ENCODE measurements at places on chromosomes 4 and X.

GRCh38 chr4:38091636-38092035 is 131.4 kb downstream of the PTTG2 start:
- no peak overlapping the region for H3K27ac ChIP-seq
- no peak for DNase-seq
- peaks cover 3% of the 10 kb centered on the region for H3K36me3 ChIP-seq

DNA sequence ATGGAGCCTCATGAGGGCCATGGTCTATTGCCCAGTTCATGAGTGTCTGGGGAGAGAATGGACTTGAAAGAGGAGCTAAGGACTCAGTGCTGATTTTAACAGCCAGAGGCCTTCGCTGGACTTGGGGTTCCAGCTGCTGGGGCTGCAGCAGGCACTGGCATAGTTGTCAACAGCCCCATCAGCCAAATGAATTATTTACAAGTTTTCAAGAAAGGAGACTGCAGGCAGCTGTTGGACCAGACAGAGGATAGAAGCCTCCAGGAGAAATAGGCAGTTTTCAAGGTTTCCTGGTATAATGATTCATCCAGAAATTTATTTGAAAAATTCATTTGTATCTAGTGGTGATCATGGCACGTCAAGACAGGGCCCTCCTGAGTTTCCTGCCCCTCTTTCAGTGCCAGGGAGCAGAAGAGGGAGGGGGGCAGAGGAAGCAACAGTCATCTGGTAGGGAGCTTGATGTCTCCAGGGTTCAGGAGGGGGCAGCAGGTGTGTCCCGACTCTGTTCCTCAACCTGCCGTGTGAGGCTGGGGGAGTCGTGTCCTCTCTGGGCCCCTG is 63.1 kb upstream of the GPR78 start:
- no peaks in the 10 kb centered on the region for H3K27me3 ChIP-seq
- no peaks in the 10 kb centered on the region for H3K36me3 ChIP-seq
- H3K27ac ChIP-seq, result no peak overlapping the region
- H3K4me3 ChIP-seq, result no peak overlapping the region

DNA sequence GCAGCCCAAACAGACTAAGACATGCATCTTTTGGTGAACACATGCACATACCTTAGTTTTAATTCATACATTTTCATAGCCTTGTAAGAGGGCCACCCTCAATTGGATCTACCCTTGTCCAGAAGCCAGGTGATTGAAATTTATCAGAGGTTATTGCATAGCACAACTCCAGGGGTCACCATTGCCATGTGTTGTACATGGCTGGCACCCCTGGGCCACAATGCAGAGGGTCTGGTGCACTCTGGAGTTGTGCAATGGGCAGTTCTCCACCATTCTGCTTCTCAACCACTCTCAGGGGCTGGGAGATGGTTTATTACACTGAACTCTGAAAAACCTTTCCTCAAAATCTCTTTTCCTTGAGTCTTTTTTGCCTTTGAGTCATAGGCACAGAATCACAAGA is 184.4 kb upstream of the CXorf66 start:
- H3K36me3 ChIP-seq, result no peaks in the 10 kb centered on the region
- no peaks in the 10 kb centered on the region for H3K4me1 ChIP-seq
- H3K27ac ChIP-seq, result no peak overlapping the region
- DNase-seq, result no peak
- H3K27me3 ChIP-seq, result no peaks in the 10 kb centered on the region
- no peak overlapping the region for H3K4me3 ChIP-seq

- no peaks in the 10 kb centered on the region for H3K4me1 ChIP-seq
- no peak overlapping the region for H3K4me3 ChIP-seq
- no peak overlapping the region for H3K27ac ChIP-seq
- no peaks in the 10 kb centered on the region for H3K36me3 ChIP-seq
- no peaks in the 10 kb centered on the region for H3K27me3 ChIP-seq
These were observed 179.1 kb upstream of the DKK2 start for GRCh38 chr4:107215222-107215621.

GRCh38 chr4:123167931-123168330 is 228.7 kb upstream of the SPRY1 start:
- H3K4me1 ChIP-seq, result no peaks in the 10 kb centered on the region
- no peak overlapping the region for H3K27ac ChIP-seq
- DNase-seq, result no peak
- no peaks in the 10 kb centered on the region for H3K27me3 ChIP-seq
- no peak overlapping the region for H3K4me3 ChIP-seq

- no peak overlapping the region for H3K27ac ChIP-seq
- no peaks in the 10 kb centered on the region for H3K27me3 ChIP-seq
- H3K4me3 ChIP-seq, result no peak overlapping the region
These were observed 38.4 kb downstream of the SAGE1 start for GRCh38 chrX:135931644-135932487.

GRCh38 chrX:10450229-10450958 is 170.0 kb downstream of the MID1 start:
- H3K4me1 ChIP-seq, result no peaks in the 10 kb centered on the region
- no peak overlapping the region for H3K4me3 ChIP-seq
- H3K36me3 ChIP-seq, result no peaks in the 10 kb centered on the region
- H3K27ac ChIP-seq, result no peak overlapping the region

DNA sequence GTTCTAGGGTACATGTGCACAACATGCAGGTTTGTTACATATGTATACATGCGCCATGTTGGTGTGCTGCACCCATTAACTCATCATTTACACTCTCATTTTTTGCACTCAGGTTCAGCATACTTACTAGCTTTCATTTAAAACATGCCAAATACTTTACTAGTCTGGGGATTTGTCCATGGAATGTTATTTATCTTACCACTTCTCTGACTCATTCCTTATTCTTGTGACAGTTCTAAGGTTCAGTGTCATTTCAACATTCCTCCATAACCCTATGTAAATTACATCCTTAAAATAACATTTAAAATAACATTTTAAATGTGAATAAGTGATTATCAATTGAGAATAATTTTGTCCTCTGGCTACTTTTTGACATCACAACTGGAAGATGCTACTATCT is 19.5 kb upstream of the SYTL5 start:
- H3K27me3 ChIP-seq, result no peaks in the 10 kb centered on the region
- H3K4me1 ChIP-seq, result no peaks in the 10 kb centered on the region
- no peak for DNase-seq
- H3K27ac ChIP-seq, result no peak overlapping the region

GRCh38 chr4:79875344-79875899 is 197.6 kb downstream of the ANTXR2 start:
- no peak for DNase-seq
- H3K36me3 ChIP-seq, result no peaks in the 10 kb centered on the region
- no peaks in the 10 kb centered on the region for H3K4me1 ChIP-seq
- H3K4me3 ChIP-seq, result no peak overlapping the region
- no peaks in the 10 kb centered on the region for H3K27me3 ChIP-seq

DNA sequence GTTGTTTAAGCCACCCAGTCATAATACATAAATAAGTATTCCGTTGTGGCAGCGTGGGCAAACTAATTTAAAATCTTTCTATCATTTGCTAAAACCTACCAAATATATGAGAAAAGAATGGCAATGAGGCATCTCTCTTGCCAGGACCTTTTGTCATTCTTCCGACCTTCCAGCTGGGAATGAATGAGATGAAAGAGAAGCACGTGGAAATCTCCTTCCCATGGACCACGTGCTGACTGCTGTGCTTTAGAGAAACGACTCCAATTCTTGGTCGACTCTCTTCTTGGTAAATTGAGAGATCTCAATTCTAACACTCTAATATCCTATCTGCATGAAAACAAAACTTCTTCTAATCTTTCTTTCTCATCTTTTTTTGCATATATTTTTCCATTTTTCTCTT is 116.5 kb downstream of the COL25A1 start:
- no peak for DNase-seq
- H3K27me3 ChIP-seq, result no peaks in the 10 kb centered on the region

DNA sequence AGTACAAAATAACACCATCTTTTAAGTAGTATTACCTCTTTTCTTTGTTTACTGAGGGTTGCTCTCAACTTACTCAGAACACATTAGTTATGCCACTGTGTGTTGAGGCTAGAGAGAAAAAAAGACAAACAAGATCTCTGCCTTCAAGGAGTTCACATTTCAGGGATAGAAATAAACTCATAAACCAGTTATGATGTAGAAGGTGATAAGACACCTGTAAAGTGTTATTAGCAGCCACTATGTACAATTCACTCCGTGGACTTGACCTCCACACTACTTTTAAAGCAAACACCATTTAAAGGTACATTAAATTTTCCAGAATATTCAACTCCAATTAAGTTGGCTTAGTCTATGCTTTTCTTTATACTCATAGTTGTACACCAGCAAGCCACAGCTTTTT is 278.0 kb downstream of the PDGFC start:
- H3K36me3 ChIP-seq, result no peaks in the 10 kb centered on the region
- H3K4me1 ChIP-seq, result no peaks in the 10 kb centered on the region
- H3K4me3 ChIP-seq, result no peak overlapping the region
- no peak overlapping the region for H3K27ac ChIP-seq
- H3K27me3 ChIP-seq, result no peaks in the 10 kb centered on the region
